ENCODE measurements at places on chromosomes 12 and 14. TPM values are rescaled to one million over a fixed set of nuclear protein-coding genes. Genes with fewer than 3 reads are reported as not detected.

TSPAN19 gene
- total RNA-seq = not detected

POTEM gene
- not detected for total RNA-seq

SIRT4 gene
- total RNA-seq = 5.6 TPM

OASL gene
- 0.70 TPM for total RNA-seq

DNA sequence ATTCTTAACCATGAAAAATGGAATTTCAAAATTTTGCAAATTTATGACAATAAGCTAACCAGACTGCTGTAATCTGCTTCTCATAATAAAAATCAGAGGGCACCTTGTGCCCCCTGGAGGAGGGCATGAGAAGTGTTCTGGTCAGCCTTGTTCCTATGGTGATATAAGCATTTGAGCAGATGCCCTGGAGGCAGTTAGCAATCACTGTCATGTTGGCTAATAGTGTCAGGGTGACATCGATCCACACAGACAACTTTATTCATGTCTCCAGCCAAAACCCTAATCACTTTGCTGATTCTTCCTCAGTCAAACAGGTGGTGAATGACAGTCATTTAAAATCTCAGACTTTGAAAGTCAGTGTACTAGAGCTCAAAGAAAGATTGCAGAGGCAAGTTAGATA, 943.0 kb downstream of the GALC start:
- no peak for DNase-seq

DNA sequence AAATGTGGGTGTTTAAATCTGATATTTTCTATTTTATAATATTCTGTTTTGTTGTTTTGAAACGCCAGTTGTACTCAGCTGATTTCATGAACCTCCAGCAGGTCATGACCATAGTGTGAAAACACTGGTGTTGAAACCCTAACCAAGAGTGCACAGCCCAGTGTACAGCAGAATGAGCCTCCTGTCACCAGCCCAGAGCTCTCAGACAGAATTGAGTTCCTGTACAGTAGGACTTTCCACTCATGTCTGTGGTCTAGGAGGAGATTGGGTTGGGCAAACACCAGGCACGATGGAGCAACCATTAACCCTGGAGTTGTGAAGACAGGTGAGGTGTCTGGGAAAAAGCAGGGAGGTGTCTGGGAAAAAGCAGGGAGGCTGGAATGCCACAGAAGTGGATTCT, 908.8 kb downstream of the VRK1 start:
- no peak for DNase-seq

- peak; percentile 30 for DNase-seq
Observed at GRCh38 chr14:68665131-68665530, 127.7 kb downstream of the ZFP36L1 start.

GRCh38 chr12:57759360-57759980, 4.6 kb downstream of the MARCHF9 start:
- no peak for DNase-seq

DNA sequence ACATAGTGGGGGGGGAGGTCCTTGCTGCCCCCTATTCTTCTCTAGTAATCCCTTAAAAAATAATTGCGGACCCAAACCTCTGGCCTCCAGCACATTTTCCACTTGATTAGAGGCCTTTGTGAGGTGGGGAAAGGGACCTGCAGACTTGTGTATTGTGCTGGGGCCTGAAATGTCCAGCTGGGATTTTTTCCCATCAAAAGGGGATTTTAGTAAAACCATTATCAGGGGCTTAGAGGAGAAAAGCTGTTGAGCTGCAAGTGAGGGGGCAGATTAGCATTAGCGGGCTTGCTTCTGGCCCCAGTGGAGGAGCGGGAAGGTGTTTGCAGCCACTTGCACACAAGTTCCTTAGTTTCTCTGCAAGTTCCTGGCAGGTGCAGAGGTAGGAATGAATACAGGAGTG, 13.9 kb downstream of the FBXL14 start:
- DNase-seq = no peak

- DNase-seq = no peak
Observed at GRCh38 chr12:53187145-53187899, 6.6 kb upstream of the CSAD start.

- no peak for DNase-seq
Observed at GRCh38 chr12:46230983-46231382, 37.9 kb downstream of the SLC38A1 start.

All from right atrium auricular region (tissue), 2 donors.